ENCODE measurements at places on chromosomes 11 and 22. TPM values are rescaled to one million over a fixed set of nuclear protein-coding genes. Genes with fewer than 3 reads are reported as not detected.

The SLC22A9 gene
- total RNA-seq, result not detected

- no peaks in the 10 kb centered on the region for H3K36me3 ChIP-seq
- H3K27ac ChIP-seq, result no peak overlapping the region
- no peaks in the 10 kb centered on the region for H3K27me3 ChIP-seq
- H3K4me3 ChIP-seq, result no peak overlapping the region
These were observed 7.7 kb upstream of the FOSL1 start for GRCh38 chr11:65907878-65908277.

- no peaks in the 10 kb centered on the region for H3K36me3 ChIP-seq
- no peaks in the 10 kb centered on the region for H3K4me1 ChIP-seq
- no peak overlapping the region for H3K4me3 ChIP-seq
- no peak overlapping the region for H3K27ac ChIP-seq
- H3K27me3 ChIP-seq, result no peaks in the 10 kb centered on the region
These were observed 92.3 kb upstream of the TEAD1 start for GRCh38 chr11:12581923-12582322.

DNA sequence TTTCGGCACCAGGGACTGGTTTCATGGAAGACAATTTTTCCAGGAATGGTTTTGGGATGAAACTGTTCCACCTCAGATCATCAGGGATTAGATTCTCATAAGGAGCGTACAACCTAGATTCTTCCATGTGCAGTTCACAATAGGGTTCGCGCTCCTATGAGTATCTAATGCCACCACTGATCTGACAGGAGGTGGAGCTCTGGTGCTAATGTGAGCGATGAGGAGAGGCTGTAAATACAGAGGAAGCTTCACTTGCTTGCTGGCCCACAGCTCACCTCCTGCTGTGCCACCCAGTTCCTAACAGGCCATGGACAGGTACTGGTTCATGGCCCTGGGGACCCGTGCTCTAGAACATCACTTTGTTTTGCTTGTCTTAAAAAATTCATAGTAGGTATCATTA lies 41.8 kb upstream of the AMPD3 start:
- no peaks in the 10 kb centered on the region for H3K36me3 ChIP-seq
- H3K4me3 ChIP-seq, result no peak overlapping the region
- DNase-seq, result no peak
- peaks cover 9% of the 10 kb centered on the region for H3K4me1 ChIP-seq

DNA sequence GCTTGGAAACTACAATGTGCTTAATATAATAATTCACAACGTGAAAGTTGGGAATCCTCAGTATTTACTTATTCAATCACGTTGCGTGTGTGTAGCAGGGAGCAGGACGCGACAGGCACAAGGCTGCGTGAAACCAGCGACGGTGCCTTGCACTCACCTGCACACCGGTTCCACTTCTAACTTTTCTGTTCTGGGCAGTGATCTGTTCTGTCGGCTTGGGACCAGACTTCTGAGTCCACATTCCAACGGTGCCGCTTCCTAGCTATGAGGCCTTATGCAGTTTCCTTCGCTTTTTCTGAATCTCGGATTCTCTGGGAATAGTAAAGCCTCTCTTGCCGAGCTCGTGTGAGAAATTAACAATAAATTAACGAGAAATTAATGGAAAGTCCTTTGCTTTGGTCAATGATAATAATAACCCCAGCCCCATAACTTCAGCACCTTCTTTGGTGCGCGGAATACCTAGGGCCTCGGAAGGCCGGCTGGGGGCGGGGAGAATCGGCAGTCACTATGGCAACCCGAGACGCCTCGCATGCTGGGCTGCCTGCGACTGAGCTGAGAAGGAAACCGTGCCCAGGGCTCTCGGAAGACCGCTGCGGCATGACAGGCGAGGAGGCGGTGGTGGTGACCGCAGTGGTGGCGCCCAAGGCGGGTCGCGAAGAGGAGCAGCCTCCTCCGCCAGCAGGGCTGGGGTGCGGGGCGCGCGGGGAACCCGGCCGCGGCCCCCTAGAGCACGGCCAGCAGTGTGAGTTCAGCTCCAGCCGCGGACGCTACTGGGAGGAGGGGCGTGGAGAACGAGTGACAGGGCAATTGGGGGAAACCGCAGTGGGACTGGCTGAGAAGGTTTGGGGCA lies at the start of gene C11orf97:
C11orf97 (plus strand) TSS at position 530 of the 850 bp plus-strand sequence; CDS start at position 598, 68 bp downstream.
- peaks cover 4% of the 10 kb centered on the region for H3K4me1 ChIP-seq
- no peaks in the 10 kb centered on the region for H3K27me3 ChIP-seq
- H3K4me3 ChIP-seq, result peak within 1 kb of the TSS; percentile 54

GRCh38 chr22:33697640-33698039 lies 222.6 kb downstream of the LARGE1 start:
- no peak for DNase-seq
- no peaks in the 10 kb centered on the region for H3K4me1 ChIP-seq
- no peak overlapping the region for H3K4me3 ChIP-seq

- no peak for DNase-seq
- no peaks in the 10 kb centered on the region for H3K36me3 ChIP-seq
- no peaks in the 10 kb centered on the region for H3K27me3 ChIP-seq
- H3K4me1 ChIP-seq, result no peaks in the 10 kb centered on the region
- no peak overlapping the region for H3K27ac ChIP-seq
These were observed 9.6 kb upstream of the OR10G7 start for GRCh38 chr11:124050748-124051147.

All from upper lobe of left lung (tissue), 6 donors.